ENCODE measurements at places on chromosomes 16 and 17.

GRCh38 chr16:49366669-49367068 lies 6.9 kb upstream of the C16orf78 start:
- no peak for DNase-seq

DNA sequence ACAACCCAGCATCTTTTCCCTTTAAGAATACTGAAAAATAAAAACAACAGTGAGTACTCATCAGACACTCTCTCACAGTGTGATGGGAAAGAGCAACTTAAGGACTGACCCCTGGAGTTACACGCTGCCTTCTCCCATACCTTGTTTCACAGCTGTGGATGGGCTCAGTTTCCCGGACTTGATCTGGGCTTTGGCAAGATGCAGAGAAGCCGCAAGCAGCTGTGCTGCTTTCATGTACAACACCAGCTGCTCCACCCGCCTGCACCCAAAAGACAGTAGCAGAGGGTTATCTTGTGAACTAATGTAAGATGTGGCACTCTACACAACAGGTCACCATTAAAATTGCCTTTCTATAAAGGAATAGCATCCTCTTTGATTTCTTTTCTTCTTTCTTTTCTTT lies 32.7 kb upstream of the ALDH3A1 start:
- no peak for DNase-seq

GRCh38 chr17:76189741-76190140 lies 48.7 kb upstream of the FOXJ1 start:
- no peak for DNase-seq

GRCh38 chr16:48277158-48277557 lies 29.8 kb upstream of the ABCC11 start:
- DNase-seq: no peak

DNA sequence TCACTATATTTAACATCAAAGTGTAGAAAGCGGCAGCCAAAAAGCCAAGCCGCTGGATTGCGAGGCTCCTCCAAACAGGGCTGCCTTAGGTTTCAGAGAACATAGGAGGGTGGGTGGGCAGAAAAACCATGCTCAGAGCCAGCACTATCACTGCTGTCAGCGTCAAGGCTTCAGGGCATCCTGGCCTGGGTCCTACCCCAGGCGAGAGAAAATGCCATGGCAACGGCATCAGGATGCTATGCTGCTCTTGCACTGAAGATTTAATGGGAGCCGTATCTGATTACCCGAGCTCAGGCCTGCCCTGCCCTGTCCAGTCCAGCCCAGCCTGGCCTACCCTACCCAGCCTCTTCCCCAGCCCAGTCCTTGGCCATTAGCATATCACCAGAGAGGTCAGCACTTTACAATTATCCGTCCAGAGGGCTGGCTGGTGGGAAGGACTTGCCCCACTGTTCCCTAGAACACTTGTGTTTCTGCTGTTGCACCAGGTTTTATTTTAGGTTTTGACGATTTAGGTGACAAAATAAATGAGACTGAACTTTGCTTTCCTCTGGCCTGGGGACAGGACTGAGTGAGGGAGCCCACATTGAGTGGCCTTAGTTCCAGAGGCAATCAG lies 61.1 kb downstream of the TOM1L2 start:
- no peak for DNase-seq

DNA sequence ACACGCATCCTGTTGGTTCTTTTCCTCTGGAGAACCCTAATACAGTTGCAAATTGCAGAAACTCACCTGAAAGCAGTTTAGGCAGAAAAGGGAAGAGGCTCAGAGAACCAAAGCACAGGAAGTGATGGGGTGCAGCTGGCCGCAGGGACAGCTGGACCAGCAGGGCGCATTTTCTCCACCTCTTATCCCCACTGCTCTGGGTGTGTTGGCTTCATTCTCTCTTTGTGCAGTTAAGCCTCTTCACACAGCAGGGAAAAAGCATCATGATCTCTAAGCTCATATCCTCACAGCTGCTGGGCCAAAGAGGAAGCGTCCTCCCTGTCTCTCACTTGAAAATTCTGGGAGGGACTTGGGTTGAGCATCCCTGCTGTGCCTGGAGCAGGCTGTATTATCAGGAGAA lies 20.0 kb upstream of the LRRC75A start:
- no peak for DNase-seq

GRCh38 chr16:50747207-50747956 lies 5.5 kb downstream of the CYLD start:
- DNase-seq: no peak

DNA sequence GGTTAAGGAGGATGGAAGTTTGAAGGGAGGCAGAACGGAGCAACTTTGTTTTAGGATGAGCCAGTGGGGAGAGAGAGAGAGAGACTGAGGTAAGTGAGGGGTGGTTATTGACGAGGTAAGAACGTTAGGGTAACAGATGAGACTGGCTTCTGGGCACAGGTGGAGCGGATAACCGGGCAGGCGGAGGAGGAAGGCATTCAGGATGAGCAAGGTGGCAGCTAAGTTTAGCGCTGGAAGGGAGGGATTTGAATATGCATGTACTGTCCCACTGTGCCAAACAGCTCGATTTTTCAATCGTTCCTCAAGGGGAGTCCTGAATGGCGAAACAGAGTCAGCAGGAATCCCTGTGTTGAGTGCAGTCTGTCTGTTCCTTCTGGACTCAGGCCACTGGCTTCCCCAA lies 35.8 kb downstream of the CACNG3 start:
- DNase-seq: no peak

- no peak for DNase-seq
These were observed 194.5 kb upstream of the CDH13 start for GRCh38 chr16:82432261-82432660.

DNA sequence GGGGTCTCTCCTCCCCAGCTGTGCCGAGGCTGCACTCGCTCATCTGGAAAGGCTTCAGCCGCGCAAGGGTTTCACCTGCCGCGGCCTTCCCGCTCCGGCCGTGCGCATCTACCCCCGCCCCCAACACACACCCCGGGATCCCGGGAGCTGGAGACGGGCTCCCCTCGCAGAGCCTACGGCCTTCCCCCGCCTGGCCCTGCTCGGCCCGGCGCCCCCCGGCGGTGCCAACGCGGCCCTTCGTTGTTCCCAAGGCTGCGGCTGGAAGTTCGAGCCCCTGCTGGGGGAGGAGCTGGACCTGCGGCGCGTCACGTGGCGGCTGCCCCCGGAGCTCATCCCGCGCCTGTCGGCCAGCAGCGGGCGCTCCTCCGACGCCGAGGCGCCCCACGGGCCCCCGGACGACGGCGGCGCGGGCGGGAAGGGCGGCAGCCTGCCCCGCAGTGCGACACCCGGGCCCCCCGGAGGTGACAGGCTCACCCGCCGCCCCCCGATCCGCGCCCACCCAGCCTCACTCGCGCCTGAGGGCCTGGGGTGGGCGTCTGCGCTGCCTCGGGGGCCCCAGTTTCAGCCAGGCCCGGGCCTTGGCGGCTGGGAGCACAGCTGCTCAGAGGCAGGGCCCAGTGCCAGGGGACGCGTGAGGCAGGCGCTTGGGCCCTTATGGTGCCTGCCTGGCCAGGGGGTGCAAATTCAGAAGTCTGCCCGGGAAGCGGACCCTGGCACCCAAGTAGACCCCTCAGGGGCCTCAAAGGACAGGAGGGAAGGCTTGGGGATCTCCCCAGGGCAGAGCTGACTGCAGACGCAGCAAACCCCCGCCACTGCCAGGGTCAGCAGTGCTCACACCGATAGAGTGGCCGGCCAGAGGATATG lies 11.2 kb downstream of the GALK1 start:
- peak; percentile 94 for DNase-seq

DNA sequence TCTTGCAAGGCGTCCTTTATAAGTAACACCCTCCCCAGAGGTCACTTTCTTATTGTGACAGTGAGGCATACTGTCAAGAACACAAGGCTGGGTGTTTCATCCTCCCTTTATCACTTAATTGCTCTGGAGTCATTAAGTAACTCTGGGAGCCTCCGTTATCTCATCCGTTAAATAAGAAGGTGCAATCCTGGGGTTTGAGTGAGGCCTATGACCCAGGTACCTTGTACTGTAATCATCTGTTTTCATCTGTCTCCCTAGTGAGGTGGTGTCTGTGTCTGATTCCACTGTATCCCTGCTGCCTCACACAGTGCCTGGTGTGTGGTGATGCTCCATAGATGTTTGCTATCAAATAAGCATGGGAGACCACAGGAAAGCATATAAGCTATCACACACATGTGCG lies 17.7 kb downstream of the TNS4 start:
- DNase-seq: no peak

GRCh38 chr17:51848451-51848850 lies 310.1 kb downstream of the CA10 start:
- no peak for DNase-seq

- DNase-seq: peak; percentile 47
These were observed 2.0 kb downstream of the ADAT1 start for GRCh38 chr16:75621170-75621477.

DNA sequence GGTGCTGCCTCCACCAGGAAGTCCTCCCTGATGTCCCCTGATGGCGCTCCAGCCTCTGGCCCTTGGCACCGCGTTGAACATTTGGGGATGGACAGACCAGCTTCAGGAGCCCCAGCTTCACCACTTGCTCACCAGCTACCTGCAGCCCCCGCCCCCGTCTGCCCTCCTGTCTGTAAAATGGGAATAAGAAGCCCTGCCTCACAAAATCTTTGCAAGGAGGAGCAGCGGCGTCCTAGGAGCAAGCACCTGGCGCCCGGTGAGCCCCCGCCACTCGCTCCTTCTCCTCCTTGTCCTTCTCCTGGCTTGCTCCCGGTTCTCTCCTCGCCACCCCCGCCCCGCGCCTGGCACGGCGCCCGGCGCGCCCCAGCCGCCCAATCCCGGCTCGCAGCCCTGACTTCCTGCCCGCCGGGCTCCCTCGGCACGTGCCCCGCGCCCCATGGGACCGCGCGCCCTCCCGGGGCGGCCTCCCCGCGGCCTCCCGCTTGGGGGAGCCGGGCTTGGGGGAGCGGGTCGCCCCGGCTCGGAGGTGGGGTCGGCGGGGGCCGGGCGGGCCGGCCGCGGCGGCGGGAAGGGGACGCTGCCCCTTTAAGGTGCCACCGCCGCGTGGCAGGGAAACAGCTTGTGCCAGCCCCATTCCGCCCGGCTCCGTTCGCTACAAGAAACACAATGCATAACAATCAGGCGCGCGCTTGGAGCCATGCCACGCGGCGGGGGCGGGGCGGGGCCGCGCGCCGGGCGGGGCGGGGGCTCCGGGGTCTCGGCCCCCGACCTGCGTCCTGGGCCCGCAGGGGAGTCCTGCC lies 9.1 kb upstream of the PPP1R1B start:
- DNase-seq: peak; percentile 61

DNA sequence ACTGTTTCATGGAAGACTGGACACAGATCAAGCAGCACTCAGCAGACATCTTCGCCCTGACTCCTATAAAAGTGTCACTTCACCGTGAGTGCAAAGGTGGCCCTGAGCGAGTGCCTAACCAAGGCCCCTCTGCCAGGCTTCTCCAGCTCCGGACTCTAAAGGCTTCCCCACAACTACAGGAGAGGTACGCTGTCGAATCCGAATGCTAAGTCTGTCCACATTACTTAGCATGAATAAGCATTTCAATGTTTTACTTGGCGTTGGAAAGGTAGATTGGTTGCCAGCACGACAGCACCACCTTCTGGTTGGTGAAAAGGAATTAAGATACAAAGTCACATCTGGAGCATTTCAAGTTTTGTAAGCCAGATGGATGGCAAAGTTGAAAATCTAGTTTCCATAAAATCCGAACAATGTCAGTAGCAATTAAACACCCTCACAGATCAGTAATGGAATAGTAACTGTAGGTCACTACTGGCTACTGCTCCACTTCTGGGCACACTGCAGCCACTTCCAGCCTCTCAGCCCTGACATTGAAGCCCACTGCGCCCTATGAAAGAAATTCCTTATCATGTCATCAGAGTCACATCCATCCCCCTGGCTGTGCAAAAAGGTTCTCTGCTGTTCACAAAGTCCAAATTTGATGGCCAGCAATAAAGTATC lies 100.9 kb downstream of the PARN start:
- DNase-seq: peak; percentile 69

DNA sequence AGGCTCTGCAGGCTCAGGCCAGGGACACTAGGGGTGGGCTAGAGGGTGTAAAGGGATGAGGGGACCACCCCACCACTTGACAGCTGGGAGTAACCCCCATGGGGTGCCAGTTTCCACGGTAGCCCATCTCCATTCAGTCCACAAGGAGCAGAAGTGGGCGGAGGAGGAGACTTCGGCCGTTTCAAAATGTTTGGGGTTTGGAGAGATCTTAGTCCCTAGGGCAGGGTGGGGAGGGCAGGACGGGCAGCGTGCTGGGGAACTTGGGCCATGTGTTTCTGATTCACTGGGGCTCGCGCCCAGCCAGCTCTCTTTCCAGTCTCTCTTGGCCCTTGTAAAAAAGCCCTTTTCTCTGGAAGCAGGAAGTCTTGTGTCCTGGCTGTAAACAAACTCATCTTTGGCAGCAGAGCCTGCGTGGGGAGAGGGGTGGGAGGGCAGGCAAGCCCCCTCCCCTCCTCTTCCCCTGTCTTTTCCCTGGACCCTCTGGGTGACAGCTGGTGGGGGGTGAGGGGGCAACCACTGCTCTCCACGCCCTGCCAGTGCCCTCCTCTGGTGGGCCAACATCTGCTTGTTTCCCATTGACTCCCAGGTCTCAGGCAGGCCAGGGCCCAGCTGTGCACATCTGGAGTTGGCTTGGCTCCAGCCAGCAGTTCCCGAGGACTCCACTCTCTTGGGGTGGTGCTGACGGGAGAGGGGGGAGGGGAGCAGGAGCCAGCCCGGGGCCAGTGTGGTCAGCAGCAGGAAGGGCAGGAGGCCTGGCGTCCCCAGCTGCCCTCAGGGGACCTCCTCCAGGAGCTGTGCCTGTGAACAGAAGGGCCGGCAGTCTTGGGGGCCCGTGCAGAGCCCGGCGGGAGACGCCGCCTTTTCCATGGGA lies 8.1 kb downstream of the CYGB start:
- DNase-seq: no peak

DNA sequence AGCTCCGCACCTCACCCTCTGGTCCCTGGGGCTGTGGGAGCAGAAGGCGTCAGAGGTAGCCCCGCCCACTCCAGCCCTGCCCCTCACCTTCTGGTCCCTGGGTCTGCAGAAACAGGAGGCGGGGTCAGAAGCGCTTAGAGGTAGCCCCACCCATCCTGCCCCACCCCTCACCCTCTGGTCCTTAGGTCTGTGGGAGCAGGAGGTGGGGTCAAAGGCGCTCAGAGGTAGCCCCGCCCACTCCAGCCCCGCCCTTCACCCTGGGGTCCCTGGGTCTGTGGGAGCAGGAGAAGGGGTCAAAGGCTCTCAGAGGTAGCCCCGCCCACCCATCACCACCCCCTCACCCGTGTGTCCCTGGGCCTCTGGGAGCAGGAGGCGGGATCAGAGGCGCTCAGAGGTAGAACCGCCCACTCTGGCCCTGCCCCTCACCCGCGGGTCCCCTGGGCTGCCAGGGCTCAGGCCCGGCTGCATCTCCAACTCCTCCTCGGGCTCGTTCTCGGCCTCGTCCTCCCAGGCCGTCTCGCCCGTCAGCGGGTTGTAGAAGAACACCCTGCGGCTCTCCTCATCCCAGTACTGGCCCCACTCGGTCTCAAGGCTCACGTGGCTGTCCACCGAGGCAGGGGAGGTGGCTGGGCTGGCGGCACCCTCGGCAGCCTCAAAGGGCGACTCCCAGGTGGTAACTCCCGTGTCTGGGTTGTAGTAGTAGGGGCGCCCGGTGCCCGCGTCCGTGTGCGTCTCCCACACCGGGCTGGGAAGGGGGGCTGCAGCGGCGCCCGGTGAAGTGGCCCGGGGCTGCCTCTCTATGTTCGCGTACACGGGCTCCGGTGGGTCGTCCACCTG lies 27.2 kb downstream of the ARHGAP27 start:
- DNase-seq: no peak

GRCh38 chr17:68849673-68850610 lies 105.2 kb downstream of the ABCA8 start:
- DNase-seq: no peak

- no peak for DNase-seq
These were observed 406.6 kb upstream of the EEF2KMT start for GRCh38 chr16:5504064-5504781.

- DNase-seq: no peak
These were observed 1128.6 kb downstream of the CDH8 start for GRCh38 chr16:60907645-60908044.

- no peak for DNase-seq
These were observed 2.1 kb downstream of the PPP1R1B start for GRCh38 chr17:39628655-39629493.

Measured in GM13976 (cell line).